ENCODE measurements at places on chromosomes 4 and X.

GRCh38 chrX:33156152-33156726, 55.1 kb downstream of the DMD start:
- DNase-seq: no peak

DNA sequence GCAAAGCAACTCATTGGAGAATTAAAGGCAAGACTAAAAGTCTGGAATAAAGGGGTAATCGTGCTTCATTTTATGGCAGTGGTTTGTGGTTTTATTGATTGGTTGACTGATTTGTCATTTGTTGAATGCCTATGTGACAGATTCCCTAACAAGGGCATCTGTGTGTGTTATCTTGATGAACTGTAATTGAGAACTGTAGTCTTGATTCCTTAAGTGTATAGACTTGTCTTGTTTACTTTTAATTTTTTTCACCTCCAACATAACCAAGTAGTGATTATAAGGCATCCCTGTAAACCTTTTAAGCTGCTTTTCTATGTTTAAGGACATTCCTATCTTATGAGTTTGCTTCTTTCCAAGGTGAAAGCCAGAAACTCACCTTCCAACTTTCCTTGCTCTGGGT, 216.0 kb upstream of the TAPT1 start:
- no peak for DNase-seq

DNA sequence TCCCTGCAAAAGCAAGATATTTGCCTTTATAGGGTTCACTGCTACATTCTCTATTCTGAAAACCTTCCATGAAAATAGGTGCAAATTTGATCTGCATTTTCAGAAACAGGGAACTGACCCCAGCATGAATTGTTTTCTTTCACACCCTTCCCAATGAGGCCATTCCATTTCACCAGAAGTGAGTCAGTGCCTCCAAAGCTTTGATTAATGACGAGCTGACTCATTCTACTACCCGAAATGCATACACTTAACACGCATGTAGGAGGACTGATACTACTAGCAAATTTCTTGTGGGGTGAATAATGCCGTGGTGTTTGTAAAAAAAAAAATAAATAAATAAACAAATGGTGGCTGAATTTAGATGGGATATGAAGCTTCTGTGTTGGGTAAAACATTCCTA, 146.9 kb upstream of the FGF13 start:
- no peak for DNase-seq

DNA sequence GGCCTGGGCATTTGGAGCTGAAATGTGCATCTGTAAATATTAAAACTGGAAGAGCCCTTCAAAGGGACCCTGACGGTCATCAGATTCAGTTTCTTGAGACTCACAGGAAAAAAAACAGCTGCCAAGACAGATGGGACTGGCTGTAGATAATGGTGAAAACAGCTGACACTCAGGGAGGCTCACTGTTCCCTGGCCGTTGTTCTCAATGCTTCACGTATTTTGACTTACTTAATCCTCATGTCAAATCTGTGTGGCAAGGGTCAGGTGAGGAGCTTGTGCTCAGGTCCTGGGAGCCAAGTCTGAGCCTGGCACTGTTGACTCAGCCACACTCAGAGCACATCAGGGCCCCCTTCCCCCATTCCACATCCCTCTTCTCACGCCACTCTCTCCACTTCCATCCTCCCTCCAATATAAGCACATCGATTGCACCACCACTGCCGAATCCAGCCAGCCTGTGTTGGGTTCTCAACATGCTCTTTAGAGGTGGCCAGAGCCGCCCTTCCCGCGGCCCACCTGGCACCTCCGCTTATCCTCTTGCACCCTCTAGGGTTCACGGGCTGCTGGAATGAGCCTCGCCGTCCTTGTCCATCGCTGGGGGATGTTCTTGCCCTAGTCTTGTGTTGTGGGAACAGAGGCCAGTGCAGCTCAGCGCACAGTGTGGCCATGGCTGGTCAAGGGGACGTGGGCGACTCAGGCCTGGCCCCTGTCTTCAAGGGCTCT, 40.1 kb downstream of the EVC start:
- no peak for DNase-seq

- no peak for DNase-seq
Measured at GRCh38 chr4:43709443-43709842, 739.2 kb downstream of the KCTD8 start.

DNA sequence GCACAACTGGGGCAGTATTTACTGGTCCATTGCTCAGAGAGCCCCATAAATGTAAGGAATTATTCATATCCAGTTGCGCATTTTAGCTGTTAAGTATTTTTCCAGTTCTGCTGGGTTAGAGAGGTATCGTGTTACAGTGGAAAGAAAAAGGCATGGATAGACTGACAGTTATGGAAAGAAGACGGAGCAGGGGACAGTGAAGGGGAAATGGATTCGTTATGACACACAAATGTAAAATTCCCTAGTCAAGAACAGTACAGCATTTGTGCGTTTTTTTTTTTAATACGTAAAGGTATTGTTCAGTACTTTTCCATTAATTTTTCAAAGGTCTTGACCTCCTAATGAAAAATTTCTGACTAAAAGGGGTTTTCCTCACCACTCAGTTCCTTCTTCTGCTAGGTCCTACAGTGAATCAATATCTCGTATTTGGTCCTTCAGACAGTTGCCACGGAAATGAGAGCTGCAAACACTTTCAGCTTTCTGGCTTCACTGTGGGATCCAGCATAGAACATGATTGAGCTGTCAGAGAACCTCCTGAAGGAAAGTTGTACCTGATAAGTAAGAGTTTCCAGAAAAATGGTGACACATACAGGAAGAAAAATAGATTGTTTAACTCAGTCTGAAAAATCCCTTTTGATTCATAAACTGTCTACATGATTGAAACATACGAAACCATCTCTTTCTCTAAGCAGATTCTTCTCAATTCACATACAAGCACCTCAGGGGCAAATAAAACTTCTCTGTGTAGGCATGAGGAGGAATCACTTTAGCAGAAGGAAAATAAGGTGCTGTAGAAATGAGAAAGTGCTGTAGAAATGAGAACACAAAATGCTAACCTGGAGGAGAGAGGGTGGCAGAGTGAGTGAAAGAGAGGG, 21.8 kb upstream of the BBS12 start:
- no peak for DNase-seq
